ENCODE measurements at places on chromosomes 11 and 22.

GRCh38 chr11:108975641-108976071 lies 310.8 kb downstream of the DDX10 start:
- DNase-seq, result peak; percentile 57

DNA sequence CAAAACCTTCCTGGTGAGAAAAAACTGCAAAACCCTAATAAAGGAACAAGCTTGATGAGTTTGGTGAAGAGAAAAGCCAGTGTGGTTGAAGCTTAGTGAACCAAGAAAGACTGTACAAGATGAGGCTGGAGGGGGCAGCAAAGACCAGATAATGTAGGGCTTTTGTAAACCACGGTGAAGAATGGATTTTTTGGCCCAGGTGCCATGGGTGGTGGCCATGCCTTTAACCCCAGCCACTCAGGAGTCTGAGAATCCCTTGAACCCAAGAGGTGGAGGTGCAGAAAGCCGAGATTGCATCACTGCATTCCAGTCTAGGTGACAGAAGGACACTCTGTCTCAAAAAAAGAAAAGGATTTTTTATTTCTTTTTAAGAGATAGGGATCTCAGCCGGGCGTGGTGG lies 5.0 kb upstream of the ZDHHC5 start:
- DNase-seq, result no peak

DNA sequence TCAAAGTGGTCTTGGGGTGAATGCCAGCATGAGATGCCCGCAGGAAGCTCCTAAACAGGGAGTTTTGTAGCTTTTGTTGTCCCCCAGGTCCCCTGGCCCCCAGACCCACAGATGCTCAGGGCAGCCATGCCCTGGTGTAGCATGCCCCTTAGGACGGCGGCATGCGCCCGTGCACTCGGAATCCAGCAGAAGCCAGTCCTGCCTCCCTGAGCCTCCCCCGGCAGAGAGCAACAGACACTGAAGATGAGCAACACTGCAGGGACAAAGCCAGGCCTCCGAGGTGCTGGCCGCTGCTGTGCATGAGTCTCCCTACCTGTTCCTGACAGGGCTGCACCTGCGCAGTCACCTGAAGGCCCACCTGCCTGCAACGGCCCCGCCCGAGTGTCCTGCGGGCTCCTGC lies 59.1 kb downstream of the TRMU start:
- no peak for DNase-seq

DNA sequence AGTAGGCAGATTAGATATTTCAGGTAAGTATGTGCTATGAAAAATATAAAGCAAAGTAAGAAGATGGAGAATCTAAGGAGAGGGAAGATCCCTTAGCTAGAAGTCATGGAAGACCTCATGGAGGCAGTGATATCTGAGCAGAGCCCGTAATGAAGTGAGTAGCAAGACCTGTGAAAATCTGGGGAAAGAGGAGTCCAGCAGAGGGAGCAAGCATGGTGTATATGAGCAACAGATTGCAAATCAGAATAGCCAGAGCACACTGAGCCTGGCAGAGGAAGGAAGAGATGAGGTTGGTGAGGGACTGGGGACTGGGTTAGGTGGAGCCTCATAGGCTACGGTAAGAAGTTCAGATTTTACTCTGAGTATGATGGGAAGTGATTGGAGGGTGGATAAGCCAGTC lies 9.4 kb downstream of the LHFPL7 start:
- no peak for DNase-seq

- no peak for DNase-seq
These were observed 1.2 kb upstream of the SLN start for GRCh38 chr11:107713009-107713408.

DNA sequence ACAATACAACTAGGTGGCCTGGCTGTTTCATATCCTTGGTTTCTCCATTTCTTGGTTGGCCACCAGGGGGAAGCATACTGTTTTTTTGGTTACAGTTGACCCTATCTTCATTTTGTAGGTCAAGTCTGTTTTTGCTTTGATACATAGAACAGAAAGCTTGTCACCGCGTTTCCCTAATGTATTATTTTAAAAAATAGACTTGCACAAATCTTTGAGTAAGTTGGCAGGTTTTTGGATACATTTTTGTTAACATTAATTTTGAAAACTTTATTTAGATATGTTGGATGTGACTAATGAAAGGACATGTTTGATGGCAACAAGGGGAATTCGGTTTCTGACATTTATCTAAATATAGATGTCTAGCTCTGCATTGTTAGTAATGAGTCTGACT lies 3.0 kb downstream of the NCR3LG1 start:
- DNase-seq, result no peak

- no peak for DNase-seq
These were observed 3.4 kb downstream of the CRYBB3 start for GRCh38 chr22:25203082-25203481.

GRCh38 chr22:29391546-29391945 lies 3.2 kb upstream of the AP1B1 start:
- DNase-seq, result no peak

DNA sequence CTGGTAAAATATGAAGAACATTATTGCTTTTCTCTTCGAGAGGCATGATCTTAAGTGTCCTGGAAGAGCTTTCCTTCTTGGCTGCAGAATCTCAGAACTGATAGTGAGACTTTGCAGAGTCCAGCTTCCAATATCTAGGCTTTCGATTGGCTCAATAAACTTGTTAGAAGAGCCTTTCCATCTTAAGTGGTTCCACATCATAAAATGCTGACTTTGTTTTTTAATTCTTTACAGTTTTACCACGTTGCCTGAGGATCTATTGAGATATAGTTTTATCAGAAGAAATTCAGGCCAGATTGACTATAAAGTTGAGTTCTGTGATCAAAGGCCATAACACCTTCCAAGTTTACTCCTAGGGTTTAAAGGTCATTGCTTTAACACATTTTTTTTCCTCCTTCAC lies 15.6 kb upstream of the DNAJB7 start:
- DNase-seq, result no peak

DNA sequence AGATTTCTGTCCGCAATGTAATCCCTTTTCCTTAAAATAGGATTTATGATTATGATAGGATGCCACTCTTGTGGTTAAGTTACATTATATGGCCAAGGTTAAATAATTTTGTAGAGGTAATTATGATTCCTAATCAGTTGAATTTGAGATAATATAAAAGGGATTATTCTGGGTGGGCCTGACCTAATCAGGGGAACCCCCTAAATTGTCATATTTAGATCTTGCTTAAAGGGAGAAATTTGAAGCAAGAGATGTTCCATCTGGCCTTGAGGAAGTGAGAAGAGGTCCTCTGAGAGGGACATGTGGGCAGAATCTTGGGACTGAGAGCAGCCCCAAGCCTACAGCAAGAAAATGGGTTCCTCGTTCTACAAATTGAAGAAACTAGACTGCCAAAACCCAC lies 1550.1 kb upstream of the TENM4 start:
- DNase-seq, result no peak

DNA sequence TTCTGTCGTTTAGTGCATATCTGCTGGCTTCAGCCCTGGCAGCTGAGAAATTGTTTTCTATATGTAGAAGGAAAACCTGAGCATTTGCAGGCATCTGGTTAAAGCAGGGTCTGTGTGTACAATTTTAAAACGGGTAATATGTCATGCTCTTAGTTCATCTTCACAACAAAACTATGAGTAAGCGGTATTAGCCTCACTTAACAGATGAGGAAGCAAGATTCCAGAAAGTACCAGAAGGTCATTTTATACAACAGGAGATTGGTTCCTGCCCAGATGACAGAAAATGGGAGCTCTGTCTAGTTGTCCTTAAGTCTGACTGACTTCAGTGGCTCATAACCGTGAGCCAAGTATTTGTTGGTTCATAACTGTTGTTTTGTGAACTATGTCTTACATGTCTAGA lies 1.1 kb downstream of the TIMM10B start:
- DNase-seq, result no peak

- DNase-seq, result no peak
These were observed 14.3 kb downstream of the TRIM22 start for GRCh38 chr11:5703741-5704536.

DNA sequence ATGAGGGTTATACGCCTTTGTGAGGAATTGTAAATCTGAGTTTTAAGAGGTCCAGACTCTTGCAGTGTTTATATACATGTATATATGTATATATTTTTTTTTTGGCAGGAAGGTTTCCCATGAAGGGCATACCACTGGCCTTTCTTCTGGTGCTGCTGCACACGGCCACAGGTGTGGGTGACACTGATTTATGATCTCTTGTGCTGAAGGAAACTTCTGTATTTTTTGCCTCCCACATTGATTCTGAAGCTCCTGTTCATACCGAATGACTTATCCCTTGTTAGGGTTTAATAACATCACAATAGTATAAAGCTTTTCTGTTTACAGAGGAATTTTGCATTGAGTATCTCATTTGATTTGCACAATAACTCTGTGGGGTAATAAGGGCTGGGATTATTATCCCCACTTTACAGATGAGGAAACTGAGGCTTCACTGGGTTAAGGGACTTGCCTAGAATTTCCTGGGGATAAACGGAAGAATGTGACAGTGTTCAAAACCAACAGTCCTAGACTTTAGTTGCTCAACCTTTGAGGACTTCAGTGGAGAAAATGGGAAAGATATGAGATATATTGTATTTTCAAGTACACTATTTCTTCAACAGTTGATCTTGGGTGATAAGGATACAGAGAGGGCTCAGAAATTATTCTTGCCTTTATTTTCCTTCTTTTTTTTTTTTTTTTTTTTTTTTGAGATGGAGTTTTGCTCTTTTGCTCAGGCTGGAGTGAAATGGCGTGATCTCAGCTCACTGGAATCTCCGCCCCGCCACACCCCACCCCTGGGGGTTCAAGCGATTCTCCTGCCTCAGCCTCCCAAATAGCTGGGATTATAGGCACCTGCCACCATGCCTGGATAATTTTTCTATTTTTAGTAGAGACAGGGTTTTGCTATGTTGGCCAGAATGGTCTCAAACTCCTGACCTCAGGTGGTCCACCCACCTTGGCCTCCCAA lies 70.1 kb downstream of the MICAL2 start:
- no peak for DNase-seq

DNA sequence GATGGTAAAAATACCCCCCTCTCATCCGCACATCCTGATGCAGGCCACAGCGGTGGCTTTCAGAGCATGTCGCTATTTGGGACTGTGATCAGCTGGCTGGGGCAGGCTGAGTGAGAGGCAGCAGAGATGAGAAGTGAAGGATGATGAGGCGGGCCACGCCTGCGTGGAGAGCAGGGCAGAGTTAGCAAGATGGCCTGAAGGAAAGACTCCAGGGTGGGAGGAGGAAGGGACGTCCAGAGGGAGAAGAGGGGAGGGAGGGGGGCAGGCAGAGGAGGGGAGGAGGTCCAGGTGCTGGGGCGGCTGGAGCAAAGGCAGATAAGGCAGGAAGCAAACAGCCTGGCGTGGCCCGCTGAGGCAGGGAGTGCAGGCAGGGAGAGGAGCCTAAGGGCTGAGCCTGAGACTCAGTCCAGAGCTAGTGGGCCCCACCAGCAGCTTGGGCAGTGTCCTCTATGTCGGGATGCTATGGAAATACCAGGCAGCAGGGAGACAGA lies 29.1 kb downstream of the LRFN4 start:
- DNase-seq, result no peak

DNA sequence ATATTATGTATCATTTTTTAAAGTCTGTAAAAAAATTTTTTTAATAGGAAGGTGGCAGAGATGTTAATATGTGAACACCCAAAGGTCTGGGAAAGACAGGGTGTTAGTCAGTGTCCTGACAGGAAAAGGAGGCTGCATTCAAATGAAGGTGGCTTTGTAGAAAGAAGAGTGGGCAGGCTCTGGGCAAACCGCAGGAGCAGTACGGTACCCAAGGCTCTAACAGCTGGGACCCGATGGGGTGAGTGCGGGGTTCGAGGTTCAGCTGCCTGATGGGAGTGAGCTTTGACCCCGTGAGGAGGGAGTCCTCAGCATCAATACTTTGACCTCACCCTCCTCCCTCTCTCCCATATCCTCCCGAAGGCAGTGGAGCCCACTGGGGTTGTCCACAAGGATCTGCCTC lies 142.5 kb downstream of the C11orf91 start:
- DNase-seq, result no peak

GRCh38 chr11:46279126-46280099 lies 2.0 kb downstream of the CREB3L1 start:
- DNase-seq, result peak; percentile 78

DNA sequence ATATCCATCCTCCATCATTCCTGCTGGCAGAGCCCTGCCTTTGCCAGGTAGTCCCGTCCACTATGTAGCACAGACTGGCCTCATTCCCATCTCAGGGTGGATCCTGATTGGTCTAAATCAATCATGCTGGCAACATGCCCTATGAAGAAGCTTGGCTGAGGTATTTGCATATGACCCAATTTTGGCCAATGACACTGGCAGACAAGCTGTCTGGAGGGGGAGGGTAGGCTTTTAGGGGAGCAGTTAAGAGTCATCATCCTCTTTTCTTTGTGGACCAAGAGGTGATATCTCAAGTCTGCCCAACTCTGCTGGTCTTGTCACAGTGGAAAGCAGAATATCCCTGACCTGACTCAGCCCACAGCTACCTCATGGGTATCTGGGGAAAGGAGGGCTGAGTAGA lies 5.1 kb downstream of the CCDC89 start:
- DNase-seq, result no peak

DNA sequence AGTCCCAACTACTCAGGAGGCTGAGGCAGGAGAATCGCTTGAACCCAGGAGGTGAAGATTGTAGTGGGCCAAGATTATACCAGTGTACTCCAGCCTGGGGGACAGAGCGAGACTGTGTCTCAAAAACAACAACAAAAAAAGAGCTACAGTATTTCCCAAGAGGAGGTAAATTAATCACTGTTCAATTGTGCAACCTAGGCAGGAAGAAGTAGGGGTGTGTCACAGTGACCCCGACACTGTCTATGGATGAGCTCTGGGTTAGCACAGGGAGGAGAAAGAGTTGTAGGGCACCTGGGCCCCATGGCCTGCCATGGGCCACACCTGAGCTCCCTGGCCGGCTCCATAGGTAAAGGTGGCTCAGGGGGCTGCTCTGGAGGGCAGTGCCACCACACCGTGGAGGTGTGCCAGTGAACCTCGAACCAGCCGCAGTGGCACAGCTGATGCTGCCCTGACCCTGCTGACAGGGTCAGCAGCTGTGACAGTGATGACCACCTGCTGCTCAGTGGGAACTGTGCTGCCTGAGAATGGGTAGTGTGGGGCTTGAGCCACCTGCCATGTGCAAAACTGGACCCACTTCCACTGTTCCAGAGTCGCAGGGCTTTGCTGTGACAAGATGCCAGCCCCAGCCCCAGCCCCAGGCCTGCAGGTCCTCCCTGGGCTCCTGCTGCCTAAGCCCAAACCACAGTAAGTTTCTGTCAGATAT lies 84.0 kb upstream of the PITPNB start:
- DNase-seq, result no peak

GRCh38 chr22:22849640-22850610 lies 37.7 kb upstream of the IGLL5 start:
- DNase-seq, result no peak
